Fibroblast of skin of scalp (primary cell): ENCODE measurements at places on chromosomes 12 and 14.

GRCh38 chr14:78073028-78073427 is 97.1 kb upstream of the NRXN3 start:
- DNase-seq = no peak

- no peak for DNase-seq
Observed at GRCh38 chr12:10363658-10363913, 26.3 kb downstream of the KLRK1 start.

DNA sequence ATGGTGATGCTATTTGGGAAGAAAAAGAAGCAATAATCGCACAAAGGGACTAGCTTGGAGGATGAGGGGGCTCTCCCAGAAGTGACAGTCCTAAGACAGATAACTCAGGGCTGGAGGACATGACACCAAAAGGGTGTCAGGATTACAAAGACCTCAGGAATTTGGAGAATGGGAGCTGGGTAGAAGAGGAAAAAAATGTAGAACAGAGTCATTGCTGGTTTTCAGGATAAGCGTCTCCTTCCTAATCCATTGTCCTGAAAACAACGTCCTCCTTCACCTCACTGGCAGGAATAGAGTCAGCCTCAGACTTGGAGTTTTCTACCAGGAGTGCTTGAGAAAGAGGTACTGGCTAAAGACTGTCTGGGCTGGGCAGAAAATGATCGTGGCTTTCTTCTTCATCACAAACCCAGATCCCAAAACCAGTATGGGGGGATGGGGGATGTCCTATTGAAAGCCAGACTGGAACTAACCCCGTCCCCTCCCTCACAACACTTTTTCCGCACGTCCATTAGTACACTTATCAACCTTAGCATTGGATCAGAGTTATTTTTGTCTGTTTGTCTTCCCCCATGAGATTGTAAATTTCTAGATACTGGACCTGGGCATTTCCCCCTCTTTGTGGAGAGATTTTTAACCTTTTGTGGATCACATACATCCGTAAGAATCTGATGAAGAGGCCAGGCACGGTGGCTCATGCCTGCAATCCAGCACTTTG is 14.3 kb downstream of the B4GALNT3 start:
- DNase-seq = peak; percentile 57

DNA sequence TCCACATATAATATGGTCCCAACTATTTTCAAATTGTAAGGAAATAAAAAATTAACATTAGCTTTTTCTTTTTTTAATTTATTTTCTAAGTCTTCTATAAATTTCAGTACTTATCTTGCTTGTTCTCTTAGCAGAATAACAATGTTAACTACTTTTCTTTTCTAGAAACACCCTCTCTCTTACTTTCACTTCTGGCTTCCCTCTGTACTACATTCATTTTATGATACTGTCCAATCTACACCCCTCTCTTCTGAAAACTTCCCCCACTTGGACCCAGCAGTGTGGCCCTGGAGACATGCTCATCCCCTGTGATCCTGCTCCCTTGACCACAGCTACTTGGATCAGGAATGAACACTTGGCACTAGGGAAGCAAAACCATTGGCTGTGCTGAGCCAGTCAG is 15.7 kb downstream of the SGPP1 start:
- no peak for DNase-seq

DNA sequence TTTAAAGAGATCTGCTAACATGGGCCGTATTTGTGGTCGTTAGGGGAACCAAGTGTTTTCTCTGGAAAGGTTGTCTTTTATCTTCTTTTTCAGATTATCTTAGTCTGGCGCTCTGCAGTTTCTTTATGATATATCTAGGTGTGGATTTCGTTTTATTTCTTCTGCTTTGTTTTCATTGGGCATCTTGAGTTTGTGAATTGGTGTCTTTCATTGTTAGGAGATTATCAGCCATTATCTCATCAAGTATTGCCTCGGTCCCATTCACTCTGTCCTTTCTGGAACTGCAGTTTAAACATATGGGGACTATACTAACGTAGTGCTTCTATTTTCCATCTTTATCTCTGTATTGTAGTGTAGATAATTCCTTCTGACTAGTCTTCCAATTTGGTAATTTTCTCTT is 60.4 kb downstream of the BICDL1 start:
- DNase-seq = no peak

DNA sequence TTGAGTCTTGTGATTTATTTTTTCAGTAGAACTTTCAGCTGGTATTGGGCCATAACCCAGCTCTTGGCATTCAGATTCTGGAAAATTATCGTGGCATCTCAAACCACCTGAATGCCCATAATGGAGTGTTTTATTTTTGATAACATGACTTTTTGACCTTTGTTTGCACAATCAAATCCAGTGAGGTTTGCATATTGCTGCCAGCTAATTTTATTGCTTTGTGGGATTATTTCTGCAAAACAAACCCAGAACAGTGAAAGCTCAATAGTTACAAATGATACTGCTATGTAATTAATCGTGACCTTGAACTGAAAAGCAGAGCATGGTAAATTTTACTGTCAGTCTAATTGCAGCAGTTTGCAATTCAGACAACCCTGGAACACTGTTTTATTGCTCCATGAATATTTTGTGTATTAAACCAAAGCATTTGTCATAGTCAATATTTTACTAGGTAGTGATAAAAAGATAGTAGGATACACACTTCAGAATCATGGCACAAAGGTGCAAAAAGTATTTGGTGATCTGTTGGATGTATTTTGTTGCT is 255.2 kb upstream of the NAV3 start:
- no peak for DNase-seq

GRCh38 chr12:67592228-67593011 is 56.1 kb upstream of the DYRK2 start:
- peak; percentile 67 for DNase-seq
